ENCODE measurements at places on chromosomes 16 and 17. TPM values are rescaled to one million over a fixed set of nuclear protein-coding genes. Genes with fewer than 3 reads are reported as not detected.

DNA sequence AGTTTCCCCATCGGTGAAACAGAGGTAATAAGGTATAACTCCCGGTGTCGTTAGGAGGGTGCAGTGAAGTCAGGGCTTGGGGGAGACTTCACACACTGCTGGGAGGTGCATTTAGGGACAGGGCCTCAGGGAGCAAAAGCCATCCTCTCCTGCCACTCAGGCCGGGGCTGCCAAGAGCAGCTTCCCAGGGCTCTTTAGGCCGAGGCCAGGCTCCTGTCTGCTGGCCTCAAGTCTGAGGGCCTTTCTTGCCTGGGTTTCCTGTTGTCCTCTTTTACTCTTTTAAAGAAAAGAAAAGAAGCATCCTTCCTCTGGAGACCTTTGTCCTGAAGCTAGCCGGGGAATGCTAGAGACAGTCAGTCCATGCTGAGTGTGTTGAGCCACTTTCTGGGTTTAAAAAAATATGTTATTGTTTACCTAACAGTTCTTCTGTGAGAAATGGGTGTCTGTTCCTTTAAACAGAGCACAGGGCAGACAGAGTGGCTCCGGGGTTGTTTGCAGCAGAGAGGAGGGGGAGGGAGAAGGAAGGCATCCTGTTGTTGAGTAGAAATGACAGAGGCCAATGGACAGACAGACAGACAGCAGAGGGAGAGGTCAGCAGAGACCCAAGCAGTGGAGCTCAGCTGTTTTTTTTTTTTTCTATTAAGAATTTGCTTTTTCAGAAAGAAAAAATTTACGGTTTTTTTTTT is 79.1 kb downstream of the C17orf67 start:
- no peak for DNase-seq

DNA sequence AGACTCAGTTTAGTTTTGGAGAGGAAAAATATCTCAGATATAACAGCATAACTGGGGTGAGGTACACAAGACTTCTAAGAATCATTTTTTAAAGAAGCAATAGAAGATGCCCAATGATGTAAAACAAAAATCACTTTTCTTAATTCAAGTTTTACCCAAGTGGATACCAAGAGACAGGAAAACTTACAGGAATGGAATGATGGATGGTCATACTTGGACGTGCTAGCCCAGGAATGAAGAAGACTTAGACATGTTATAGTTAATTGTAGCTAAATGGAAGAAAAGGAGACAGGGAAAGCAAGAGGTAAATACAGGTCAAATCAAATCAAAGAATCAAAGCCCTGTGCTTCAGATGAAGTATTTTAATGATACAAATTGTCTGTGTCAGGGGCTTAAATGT is 312.7 kb upstream of the KCNJ16 start:
- no peak for DNase-seq

DNA sequence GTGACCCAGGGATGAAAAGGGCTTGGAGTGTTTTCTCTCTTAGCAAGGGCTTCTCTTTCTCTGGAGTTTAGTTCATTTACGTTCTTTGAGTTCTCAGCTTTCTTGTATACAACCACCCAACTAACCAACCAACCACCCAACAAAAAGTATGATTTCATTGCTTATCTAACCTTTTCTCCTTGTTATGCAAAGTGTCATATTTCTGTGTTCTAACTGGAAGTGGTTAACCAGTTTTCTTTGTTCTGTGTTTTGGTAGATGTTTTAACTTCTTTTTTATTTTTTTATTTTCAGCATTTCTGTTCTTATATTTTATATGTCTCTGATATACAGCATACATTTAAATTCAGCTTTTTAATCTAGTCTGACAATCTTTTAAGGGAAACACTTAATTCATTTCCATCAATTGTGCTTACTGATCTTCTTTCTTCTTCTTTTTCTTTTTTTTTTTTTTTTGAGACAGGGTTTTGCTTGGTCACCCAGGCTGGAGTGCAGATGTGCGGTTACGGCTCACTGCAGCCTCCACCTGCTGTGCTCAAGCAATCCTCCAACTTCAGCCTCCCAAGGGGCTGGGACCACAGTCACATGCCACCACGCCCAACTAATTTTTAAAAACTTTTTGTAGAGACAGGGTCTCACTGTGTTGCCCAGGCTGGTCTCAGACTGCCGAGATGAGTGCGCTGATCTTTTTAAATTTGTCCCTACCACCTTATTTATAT is 29.6 kb downstream of the NLK start:
- DNase-seq = no peak

ZPBP2 gene
- total RNA-seq = 1.0 TPM

ZNF423 gene
- total RNA-seq = not detected

KRT33B gene
- not detected for total RNA-seq

CFAP97D1 gene
- total RNA-seq = not detected

DNA sequence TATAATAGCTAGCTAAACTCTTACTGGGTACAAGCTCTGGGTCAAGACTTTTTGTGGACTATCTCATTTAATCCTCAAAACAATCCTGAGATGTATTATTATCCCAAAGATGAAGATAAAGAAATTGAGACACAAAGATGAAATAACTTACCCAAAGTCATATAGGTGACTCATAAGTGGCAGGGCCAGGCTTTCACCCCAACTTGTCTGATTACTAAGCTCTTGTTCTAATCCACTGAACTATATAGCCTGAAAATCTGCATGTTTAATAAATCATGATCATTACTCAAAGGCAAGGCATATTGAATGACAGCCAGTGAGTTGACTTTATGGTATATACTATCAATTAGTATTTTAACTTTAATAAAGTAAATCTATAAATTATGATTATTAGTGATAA is 77.4 kb downstream of the SKAP1 start:
- no peak for DNase-seq

DNA sequence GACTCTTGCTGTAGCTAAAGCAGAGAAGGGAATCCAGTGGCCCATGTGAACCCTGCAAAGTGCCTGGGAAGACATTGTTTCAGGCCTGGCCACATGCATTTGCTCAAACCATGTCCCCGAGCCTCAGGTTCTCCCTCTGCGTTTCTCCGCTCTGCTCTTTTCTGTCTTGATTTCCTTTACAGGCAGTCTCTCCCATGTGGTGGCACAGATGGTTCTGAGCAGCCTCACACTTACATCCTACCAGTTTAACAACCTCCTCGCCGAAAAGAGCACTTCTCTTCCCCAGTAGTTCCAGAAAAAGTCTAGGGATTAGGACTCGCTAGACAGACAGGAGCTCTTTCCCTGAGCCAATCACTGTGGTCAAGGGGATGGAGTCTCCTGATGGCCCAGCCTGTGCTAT is 28.3 kb upstream of the MYH10 start:
- no peak for DNase-seq

DNA sequence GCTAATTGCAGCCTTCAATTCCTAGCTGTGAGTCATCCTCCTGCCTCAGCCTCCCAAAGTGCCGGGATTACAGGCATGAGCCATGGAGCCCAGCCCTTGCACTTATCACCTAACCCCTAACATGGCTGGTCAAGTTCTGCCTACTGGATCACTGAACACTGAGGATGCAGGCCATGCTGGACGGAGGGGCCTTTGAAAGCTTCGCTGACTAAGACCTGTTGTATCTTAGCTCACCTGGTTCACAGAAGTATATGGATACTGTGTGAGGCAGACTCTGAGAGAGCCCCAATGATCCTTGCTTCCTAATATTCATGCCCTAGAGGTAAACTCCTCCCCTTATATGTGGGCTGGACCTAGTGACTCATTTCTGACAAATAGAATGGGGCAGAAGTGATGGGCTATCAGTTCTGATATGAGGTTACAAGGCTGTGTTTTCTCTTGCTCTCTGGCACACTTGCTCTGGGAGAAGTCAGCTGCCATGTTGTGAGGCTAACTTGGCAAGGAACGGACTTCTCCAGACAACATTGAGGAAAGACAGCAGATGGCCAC is 11.7 kb upstream of the TMIGD1 start:
- DNase-seq = peak; percentile 52

DNA sequence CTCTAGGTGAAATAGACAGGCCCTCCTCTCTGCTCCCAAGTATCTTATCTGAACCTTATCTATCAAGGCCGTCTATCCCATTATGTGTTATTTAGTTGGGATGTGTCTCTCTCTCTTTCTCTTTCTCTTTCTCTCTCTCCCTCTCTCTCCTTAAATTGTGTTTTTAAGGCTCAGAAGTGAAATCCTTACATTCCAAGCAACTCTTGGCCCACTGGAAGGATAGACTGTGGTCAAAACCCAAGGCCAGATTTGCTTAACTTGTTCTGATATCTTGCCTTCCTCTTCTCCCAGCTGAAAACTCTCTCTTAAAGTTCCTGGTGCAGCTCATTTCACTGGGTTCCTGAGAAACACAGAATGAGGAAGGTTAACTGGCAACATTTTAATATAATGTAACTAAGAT is 14.7 kb downstream of the CDRT4 start:
- DNase-seq = no peak
